ENCODE measurements at places on chromosomes 7 and 10. TPM values are rescaled to one million over a fixed set of nuclear protein-coding genes. Genes with fewer than 3 reads are reported as not detected.

The UPK3BL2 gene
- not detected for total RNA-seq

The ZSCAN21 gene
- 5.7 TPM for total RNA-seq

The PRXL2A gene
- total RNA-seq = 0.90 TPM

The NRCAM gene
- 5.4 TPM for total RNA-seq

The WDR91 gene
- total RNA-seq = 15.4 TPM

The SLC26A5 gene
- not detected for total RNA-seq

The CABCOCO1 gene
- total RNA-seq = 3.4 TPM

The MMP21 gene
- 0.09 TPM for total RNA-seq

The MSANTD7 gene
- total RNA-seq = 7.7 TPM

The LRMDA gene
- total RNA-seq = 3.6 TPM

The MUC12 gene
- total RNA-seq = not detected

The VWDE gene
- 0.09 TPM for total RNA-seq

The INA gene
- total RNA-seq = 0.33 TPM

The ZDHHC4 gene
- 63.8 TPM for total RNA-seq

The PIK3AP1 gene
- total RNA-seq = not detected

The TAF3 gene
- total RNA-seq = 6.5 TPM

The ANKRD30A gene
- total RNA-seq = not detected

The HTR7 gene
- 0.25 TPM for total RNA-seq

The GPC2 gene
- 1.2 TPM for total RNA-seq

The ABHD11 gene
- 14.8 TPM for total RNA-seq

The ELMO1 gene
- 1.3 TPM for total RNA-seq

The CLRN3 gene
- not detected for total RNA-seq

The EMX2 gene
- total RNA-seq = 1.1 TPM

The RNF148 gene
- 0.63 TPM for total RNA-seq

The FAM25C gene
- not detected for total RNA-seq

The XRCC2 gene
- total RNA-seq = 1.1 TPM

The CFAP58 gene
- total RNA-seq = 0.98 TPM

The SPDYE3 gene
- not detected for total RNA-seq

The C10orf90 gene
- total RNA-seq = 1.1 TPM

The CRTAC1 gene
- not detected for total RNA-seq

The SLK gene
- 50.1 TPM for total RNA-seq

The ATOH7 gene
- not detected for total RNA-seq

The POU6F2 gene
- not detected for total RNA-seq

The CXCL12 gene
- total RNA-seq = 54.1 TPM

The PPP1R9A gene
- total RNA-seq = 0.45 TPM

The TRIM50 gene
- not detected for total RNA-seq

The GLUD1 gene
- 137 TPM for total RNA-seq

The GDF2 gene
- not detected for total RNA-seq

The ZNF394 gene
- total RNA-seq = 31.2 TPM

The PDCD4 gene
- total RNA-seq = 302 TPM

The CALHM3 gene
- total RNA-seq = not detected

The ETV1 gene
- total RNA-seq = 75.7 TPM

The TRIL gene
- total RNA-seq = 6.3 TPM

The CRYGN gene
- 0.16 TPM for total RNA-seq

The FAM237B gene
- not detected for total RNA-seq

The PAPOLB gene
- not detected for total RNA-seq

The ENTPD1 gene
- 0.16 TPM for total RNA-seq

The PNLIPRP3 gene
- total RNA-seq = not detected

The OPN1SW gene
- total RNA-seq = not detected

The FEZF1 gene
- total RNA-seq = not detected

The KCP gene
- total RNA-seq = 1.6 TPM
